ENCODE measurements at places on chromosomes 11 and 22. TPM values are rescaled to one million over a fixed set of nuclear protein-coding genes. Genes with fewer than 3 reads are reported as not detected.

DNA sequence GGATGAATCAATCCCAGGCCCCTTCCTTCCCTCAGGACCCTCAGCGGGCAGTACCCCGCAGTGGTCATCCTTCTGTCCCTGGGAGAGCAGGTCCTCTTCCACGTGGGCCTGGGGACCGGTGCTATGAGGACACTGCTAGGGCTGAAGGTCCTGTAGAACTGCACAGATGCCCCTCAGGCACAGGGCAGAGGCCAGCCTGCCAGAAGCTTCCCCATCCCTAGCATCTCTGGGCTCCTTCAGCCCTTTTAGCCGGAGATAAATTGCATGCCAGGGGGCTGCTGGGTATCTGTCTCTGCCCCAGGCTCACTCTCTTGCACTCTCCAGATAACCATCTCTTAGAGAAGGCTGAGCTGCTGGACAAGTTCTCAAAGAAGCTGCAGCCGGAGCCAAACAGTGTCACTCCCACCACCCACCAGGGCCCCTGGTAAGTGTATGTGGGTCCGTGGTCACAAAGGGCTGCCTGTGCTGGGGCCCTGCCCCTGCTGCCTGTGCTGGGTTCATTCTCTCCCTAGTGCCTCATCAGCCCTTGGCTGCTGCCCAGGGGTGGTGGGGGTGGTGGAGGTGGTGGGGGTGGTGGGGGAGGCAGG, 2.3 kb downstream of the ATG16L2 start:
- DNase-seq: no peak

- no peak for DNase-seq
Observed at GRCh38 chr11:8838248-8838647, 72.7 kb upstream of the AKIP1 start.

DNA sequence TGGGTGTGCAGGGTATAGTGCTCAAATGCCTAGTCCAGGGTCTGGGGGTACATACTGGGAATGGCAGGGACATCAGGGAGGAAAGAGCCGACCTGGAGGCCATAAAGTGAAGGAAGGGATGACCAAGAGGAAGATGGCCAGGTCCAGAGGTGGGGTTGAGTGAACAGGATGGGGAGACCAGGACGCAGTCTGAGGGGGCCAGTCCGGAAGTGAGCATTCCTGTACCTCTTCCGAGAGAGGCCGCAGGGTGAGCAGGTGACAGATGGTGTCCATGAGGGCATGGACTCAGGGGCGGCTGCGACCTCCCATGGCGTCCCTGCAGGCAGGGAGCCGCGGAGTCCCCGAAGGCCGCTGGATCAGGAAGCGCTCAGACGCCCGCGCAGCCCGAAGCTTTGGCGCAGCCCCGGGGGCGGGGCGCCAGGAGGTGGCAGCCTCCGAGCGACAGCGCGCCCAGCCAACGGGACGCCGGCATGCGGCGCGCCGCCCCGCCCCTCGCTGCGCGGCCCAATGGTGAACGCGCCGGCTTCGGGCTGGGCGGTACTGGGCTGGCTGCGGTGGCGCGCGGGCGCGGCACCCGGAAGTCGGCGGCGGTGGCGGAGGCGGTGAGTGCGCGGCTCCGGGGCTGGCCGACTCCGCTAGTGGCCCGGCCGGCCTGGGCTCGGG, at the start of gene TANGO2:
TANGO2 (plus strand) TSS at position 578 of the 663 bp plus-strand sequence. CDS start 15,689 bp downstream, outside the sequence.
- peak; percentile 97 for DNase-seq

- no peak for DNase-seq
Observed at GRCh38 chr22:30906946-30907345, 61.6 kb downstream of the MORC2 start.

Gene LDHAL6A
- not detected for total RNA-seq

DNA sequence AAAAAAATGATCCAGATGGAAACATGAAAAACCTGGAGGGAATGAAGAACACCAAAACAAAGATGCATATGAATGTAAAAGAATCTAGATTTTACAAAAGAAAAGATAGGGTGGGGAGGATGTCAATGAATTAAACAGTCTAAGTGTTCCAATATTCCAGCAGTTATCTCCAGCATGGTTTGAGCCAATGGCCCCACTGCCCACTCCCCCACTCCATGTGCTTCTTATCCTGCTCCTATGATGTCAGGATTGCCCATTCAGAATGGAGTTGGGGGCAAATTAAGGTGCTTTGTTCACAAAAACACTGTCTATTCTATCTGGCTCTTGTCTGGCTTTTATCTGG, 1.2 kb upstream of the OR52K1 start:
- no peak for DNase-seq

All from endodermal cell (in vitro differentiated cells).